Panc1 (cell line): ENCODE measurements at places on chromosomes 3 and 15.

DNA sequence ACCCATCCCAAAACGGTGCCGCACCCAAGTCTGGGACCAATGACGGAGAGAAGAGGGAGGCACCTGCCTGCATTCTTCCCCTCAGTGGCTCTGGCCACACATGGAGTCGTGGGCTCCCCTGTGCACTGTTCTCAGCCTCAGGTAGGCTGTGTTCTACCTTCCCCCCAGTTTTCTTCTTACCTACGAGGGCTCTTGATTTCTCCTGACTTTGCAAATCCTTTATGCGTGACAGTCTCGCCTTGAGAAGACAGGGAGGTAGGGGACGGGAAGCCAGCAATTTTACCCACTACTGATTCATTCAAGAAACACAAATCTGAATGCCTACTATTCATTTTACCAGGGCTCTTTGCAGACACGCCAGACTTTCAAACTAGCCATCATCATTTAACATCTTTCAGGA is 261.3 kb upstream of the NSMCE3 start:
- DNase-seq, result no peak

DNA sequence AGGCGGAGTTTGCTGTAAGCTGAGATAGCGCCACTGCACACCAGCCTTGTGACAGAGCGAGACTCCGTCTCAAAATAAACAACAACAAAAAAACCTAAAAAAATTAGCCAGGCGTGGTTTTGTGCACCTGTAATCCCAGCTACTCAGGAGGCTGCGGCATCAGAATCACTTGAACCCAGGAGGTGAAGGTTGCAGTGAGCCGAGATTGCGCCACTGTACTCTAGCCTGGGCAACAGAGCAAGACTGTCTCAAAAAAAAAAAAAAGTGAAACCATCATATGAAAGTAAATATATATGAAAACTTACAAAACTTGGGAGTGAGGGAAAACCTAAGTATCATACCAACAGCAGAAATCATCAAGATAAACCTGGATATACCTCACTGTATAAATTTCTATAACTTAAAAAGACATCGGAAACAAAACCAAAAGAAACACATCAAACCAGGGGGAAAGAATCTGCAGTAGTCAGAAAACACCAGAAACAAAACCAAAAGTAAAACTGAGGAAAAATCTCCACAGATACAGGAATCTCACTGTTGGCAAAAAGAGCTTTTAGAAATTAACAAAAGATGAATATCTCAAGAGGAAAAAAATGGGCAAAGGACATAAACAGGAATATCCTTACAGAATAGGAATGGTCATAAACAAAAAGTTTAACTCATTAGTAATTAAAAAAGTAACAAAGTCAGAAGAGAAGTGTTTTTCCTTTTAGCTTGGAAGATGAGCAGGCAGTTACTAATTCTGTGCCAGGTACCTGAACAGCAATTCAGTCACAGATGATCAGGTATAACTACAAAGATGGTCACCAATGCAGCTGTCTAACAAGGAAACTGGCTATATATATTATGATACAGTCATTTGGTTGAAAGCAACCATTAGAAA is 41.3 kb downstream of the ETV5 start:
- DNase-seq, result no peak

DNA sequence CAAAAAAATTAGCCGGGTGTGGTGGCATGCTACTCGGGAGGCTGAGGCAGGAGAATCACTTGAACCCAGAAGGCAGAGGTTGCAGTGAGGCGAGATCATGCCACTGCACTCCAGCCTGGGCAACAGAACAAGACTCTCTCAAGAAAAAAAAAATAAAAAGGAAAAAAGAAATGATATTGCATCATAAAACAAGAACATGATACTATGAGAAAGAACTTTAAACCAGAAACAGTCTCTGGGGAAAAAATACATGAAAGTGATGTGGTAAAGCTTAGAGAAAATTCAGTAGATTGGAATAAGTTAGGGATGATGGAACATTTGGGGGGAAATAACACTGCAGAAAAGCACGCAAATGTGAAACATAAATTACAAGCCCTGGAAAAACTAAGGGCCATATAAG is 54.7 kb downstream of the CRYGS start:
- no peak for DNase-seq

DNA sequence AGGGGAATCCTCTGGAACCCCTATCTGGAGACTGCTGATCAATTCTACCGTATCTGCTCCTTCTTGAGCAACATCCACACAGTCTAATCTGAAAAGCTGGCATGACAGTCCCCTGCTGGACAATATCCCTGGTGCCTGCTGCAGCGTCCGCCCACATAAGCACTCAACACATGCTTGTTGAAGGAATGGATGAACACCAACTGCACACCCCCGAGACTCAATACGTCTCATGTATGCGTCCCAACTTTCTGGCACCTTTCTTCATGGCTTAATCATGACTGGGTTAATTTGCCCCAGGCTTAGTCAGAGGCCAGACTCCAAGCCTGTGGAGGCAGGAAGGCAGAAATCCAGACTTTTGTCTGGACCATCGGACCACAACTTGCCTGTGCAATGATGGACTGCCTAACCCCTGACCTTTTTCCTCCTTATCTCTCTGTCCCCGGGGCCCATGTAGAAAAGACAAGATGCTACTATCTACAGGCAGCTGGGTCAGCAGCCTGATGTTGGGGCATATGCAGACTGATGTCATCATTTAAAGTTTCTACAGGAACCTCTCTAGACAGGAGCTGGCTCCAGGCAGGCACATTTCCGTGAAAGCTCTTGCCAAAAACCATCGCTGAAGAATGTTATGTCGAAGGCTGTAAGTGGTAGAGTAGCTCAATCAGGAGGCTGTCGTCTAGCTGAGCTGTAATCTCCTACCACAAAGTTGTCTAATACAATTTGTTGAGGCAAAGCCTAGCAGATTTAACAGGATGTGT is 114.1 kb upstream of the TPM1 start:
- DNase-seq, result no peak

DNA sequence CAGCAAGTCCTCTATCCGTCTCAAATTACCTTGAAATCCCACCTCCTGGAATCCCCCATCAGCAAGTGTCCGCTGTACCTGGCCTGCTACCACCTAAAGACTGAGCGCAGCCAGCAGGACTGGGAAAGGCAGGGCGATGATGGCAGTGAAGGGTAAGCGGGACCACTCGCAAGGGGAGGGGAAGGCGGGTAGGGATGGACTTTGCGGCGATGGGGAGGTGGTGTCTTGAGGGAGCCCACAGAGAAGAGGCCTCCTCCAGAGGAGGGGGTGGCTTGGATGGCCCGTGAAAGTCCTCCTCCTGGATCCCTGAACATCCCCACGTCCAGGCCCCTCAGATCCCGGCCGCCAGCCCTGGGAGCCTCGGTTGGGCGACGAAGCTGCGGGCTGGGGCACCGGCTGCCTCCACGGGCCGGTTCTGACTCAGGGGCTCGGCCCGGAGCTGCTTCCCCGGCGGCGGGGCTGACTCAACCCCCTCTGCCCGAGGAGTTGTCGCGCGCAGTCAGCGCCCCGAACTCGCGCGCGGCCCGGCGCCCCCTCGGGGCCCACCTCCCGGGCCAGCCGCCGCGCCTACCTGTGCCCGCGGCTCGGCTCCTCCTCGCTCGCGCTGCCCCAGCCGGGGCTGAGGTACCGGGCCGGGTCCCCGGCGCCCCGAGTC is 512 bp downstream of the LARP6 start:
- no peak for DNase-seq

- DNase-seq, result no peak
Measured at GRCh38 chr3:50676031-50676705, 1.4 kb downstream of the DOCK3 start.

- no peak for DNase-seq
Measured at GRCh38 chr3:175416600-175416999, 557.5 kb downstream of the NAALADL2 start.

DNA sequence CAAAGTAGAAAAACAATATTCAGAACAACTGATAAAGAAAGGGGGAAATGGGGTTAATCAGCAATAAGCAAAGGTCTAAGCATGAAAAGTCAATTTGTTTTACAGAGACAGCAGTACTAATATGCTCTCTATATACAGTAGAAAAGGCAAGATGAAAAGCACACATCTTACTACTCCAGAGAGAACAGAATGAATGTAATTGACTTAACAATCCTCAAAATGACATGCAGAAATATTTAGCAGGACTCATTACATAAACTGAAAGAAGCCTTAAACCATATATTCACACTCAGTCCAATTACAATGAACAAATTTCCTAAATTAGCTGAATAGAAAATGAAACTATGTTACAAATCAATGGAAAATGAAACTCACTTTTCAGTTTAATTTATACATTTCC is 319.8 kb downstream of the SUCLG2 start:
- no peak for DNase-seq

GRCh38 chr3:123350971-123351370 is 97.9 kb downstream of the ADCY5 start:
- DNase-seq, result no peak

GRCh38 chr3:158802409-158803268 is 785 bp downstream of the MFSD1 start:
- DNase-seq, result no peak

DNA sequence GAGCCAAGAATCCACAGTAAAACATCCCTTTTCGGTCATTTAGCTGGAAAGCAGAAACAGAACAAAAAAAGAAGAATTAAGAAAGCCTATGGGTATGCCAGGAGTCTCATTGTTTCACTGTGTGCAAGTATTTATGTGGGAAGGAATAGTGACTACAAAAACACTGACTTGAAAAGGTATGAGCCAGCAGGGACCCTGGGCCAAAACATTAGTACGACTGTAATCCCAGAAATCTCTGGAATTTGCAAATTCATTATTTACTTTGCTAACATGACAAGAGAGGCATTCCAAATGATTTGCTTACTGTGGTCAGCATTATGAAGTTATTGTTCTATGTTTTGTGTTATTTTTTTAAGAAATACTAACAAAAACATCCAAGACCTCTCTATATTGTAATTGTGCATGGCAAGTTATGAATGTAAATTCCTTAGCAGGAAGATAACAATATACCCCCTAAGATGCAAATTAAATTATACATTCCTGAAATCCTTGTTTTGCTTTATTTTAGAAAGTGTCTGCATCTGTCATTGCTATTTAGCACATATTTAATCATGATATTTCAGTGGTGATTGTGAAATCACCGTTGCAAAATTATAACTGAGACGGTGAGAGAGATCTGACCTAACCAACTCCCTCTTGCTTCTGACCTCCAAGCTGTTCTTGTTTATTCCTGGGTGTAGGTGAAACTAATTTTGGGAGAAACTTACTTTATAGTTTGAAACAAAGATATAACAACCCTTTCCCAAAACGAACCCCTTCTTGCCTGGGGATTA is 299.2 kb downstream of the ZPLD1 start:
- no peak for DNase-seq

DNA sequence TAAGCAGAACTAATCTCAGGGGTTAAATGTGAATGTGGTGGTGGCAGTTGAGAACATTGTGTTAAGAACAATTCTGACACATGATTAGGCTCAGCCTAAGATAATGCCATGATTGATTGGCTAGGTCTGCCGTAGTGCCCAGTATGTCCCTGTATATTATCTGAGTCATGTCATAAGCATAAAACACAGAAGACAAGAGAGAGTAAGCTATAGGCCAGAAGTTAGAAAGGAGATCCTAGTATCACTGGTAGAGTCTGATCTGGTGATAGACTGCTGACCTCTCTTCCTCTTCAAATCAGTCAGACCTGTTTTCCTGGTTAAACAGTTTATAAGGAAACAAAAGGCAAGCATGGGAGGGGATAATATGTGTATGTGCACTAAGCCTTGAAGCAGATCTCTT is 30.1 kb upstream of the ATP8B4 start:
- DNase-seq, result no peak

DNA sequence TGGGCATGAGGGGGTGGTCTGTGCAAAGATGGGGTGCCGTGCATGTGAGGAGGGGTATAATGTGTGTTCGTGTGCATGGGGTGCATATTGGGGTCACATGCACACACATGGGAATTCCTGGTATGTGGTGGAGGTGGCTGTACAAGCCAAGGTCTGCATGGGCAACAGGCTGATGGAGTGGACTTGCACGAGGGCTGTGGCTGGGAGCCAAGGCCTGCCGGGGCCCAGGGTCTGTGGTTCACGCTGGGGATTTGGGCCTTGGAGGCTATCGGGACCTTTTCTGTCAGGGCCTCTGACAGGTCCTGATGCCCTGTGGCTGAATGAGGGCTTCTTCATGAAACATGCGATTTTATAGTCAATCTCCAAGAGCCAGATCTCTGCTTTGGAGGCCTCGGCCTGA is 9.8 kb upstream of the PLXND1 start:
- DNase-seq, result no peak

DNA sequence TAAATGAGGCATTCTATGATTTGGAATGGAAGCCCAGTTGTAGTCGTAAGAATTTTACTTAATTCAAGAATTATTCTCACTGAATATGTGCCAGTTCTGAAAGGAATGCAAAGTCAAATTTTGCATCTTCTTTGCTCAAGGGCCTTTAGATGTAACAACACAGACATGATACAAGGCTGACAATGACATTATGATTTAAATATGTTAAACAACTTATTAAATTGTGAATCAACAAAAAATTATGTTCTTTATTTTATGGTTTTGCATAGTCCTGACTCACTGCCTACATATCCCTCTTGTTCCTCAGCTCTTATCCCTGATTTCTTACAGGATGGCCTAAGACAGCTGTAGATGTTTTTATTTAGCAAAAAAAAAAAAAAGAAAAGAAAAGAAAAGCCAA is 170.9 kb upstream of the NR2E3 start:
- no peak for DNase-seq

- DNase-seq, result no peak
Measured at GRCh38 chr3:194386066-194386465, 13.0 kb downstream of the GP5 start.
